Heart right ventricle (tissue), 16 donors: ENCODE measurements at places on chromosomes 12 and 14. TPM values are rescaled to one million over a fixed set of nuclear protein-coding genes. Genes with fewer than 3 reads are reported as not detected.
A peak's percentile ranks its signal among the peaks of the same experiment; 100 is the strongest.

DNA sequence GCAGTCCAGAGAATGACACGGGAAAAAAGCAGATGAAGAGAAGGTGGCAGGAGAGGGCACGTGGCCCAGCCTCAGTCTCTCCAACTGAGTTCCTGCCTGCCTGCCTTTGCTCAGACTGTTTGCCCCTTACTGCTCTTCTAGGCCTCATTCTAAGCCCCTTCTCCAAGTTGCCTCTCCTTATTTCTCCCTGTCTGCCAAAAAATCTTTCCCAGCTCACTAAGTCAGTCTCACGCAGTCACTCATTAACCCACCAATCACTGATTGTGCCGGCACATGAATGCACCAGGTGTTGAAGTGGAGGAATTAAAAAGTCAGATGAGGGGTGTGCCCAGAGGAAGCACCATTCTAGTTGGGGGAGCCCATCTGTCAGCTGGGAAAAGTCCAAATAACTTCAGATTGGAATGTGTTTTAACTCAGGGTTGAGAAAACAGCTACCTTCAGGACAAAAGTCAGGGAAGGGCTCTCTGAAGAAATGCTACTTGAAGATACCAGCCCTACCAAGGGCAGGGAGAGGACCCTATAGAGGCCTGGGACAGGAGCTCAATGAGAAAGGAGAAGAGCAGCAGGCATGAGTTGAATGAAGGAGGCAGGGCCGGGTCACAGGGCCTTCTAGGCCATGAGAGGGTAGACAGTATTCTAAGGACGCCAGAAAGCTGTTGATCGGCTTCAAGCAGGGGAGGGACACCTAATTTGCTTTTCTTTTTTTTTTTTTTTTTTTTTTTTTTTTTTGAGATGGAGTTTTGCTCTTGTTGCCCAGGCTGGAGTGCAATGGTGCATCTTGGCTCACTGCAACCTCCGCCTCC lies 40.9 kb downstream of the DAD1 start:
- H3K36me3 ChIP-seq = no peaks in the 10 kb centered on the region
- peaks cover 53% of the 10 kb centered on the region for H3K4me1 ChIP-seq
- no peak for DNase-seq

DNA sequence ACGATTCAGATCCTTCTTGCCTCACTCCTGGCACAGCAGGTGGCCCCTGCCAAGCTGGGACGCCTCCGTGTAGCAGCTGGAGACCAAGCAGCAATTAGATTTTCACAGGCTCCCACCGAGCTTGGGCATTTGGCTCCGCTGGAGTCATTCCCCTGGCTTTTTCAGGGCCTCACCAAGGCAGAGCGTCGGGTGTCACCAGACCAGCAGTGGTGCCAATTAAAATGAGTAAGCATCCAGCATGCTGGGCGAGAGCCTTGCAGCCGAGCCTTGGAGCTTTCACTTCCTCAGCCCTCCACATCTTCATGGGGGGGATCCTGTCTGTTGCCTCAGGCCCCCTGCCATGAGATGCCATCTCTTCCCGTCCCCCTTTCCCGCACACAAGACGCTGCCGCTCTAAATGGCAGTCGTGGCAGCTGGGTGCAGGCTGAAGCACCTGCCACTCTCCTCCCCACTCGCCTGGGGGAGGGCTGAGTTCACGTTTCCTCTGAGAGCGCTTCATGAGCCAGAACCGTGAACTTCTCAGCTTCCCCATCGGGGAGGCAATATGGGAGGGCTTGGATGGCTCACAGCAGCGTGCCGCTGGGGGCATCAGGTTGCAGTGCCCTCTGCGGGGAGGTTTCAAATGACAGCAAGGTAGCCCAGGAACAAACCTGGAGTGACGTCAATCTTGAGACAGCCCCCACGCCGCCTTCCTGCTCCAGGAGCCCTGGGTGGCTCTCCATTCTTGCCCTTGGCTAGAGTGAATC lies 11.7 kb downstream of the TPCN1 start:
- H3K36me3 ChIP-seq = no peaks in the 10 kb centered on the region
- H3K4me3 ChIP-seq = no peak overlapping the region
- peak; percentile 39 for DNase-seq
- peak overlapping the region; percentile 88 for H3K27ac ChIP-seq
- H3K4me1 ChIP-seq = peaks cover 97% of the 10 kb centered on the region

GRCh38 chr12:92301356-92301755 lies 155.7 kb upstream of the BTG1 start:
- no peak overlapping the region for H3K27ac ChIP-seq
- no peak overlapping the region for H3K4me3 ChIP-seq
- H3K36me3 ChIP-seq = no peaks in the 10 kb centered on the region
- DNase-seq = no peak

DNA sequence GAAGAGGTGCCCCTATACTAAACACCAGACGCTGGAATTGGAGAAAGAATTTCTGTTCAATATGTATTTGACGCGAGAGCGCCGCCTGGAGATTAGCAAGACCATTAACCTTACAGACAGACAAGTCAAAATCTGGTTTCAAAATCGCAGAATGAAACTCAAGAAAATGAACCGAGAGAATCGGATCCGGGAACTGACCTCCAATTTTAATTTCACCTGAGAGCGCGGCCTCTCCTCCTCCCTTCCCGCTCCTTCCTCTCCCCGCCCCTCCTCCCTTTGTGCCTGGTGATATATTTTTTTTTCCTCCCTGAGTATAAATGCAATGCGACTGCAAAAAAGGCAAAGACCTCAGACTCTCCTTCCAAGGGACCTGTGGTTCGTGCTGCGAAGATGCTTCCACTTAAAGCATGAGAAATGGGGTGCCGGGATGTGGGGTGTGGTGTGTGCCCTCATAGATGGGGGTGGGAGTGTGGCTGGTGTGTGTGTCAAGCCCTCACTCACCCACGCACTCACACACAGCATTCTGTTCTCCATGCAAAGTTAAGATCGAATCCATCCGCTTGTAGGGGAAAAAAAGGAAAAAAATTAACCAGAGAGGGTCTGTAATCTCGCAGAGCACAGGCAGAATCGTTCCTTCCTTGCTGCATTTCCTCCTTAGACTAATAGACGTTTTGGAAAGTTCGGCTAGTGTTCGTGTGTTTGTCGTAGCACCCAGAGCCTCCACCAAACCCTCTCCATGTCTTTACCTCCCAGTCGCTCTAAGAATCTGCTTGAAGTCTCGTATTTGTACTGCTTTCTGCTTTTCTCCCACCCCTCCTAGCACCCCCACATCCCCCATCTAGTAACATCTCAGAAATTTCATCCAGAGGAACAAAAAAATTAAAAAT lies 4.5 kb downstream of the HOXC10 start:
- no peak for DNase-seq
- H3K4me3 ChIP-seq = no peak overlapping the region
- H3K36me3 ChIP-seq = no peaks in the 10 kb centered on the region

DNA sequence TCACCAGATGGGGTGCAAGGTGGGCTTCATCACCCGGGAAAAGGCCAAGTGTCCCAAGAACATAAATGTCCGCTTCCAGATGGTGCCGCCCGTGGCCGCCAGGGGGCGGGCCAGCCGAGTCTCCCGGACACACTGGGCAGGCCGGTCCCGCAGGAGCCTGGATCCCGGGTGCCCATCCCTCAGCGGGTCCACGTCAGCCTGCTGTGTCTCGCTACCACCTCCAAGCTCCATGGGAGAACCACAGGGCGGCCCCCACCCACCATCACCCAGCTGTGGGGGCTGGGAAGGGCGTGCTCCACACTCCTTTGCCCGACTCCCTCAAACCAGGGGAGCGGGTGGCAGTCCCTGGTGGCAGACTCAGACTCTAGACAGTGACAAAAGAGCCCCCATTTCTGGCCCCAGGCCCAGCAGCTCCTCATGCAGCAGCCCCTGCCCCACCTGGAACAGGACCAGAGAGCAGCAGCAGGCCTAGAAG lies 22.0 kb upstream of the NUDT14 start:
- no peaks in the 10 kb centered on the region for H3K36me3 ChIP-seq
- peak; percentile 72 for DNase-seq
- H3K4me3 ChIP-seq = no peak overlapping the region

GRCh38 chr12:116161588-116161987 lies 115.9 kb downstream of the MED13L start:
- no peak overlapping the region for H3K27ac ChIP-seq
- no peak for DNase-seq
- no peaks in the 10 kb centered on the region for H3K27me3 ChIP-seq
- no peak overlapping the region for H3K4me3 ChIP-seq

GRCh38 chr12:119749666-119750065 lies 81.7 kb downstream of the PRKAB1 start:
- DNase-seq = no peak
- no peak overlapping the region for H3K27ac ChIP-seq
- peaks cover 6% of the 10 kb centered on the region for H3K4me1 ChIP-seq
- H3K27me3 ChIP-seq = no peaks in the 10 kb centered on the region
- no peaks in the 10 kb centered on the region for H3K36me3 ChIP-seq

- H3K4me3 ChIP-seq = no peak overlapping the region
- DNase-seq = no peak
- H3K27me3 ChIP-seq = peaks cover 26% of the 10 kb centered on the region
- H3K27ac ChIP-seq = no peak overlapping the region
- H3K4me1 ChIP-seq = peaks cover 5% of the 10 kb centered on the region
Measured at GRCh38 chr12:107510211-107510610, 175.4 kb upstream of the PWP1 start.

DNA sequence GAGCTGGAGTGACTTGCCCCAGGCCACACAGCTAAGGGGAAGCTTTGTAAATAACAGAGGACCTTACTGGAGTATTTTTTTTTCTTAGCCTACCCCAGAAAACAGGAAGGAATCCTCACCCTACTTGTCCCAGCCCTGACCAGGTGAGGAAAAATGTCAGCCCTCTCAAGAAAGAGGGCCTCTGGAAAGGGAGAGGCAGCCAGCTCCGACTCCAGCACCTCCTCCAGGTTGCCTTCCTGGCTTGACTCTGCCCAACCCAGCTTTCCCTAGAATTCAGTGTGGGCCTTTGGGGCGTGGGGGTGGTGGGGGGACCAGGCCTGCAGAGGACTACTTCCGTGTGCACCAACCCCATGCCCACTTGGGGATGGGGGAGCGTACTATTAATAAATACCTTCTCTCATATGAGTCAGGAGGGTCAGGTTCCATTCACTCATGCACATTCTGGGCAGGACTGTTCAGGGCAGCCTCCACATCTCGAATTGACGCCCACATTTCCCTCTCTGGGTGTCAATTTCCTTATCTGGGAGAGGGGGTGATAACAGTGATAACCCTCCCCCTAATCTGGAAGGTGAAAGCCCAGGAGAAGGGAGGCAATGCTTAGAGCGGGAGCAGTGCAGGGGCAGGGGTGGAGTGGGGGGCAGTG lies 5.2 kb downstream of the RHOF start:
- no peak overlapping the region for H3K4me3 ChIP-seq
- no peaks in the 10 kb centered on the region for H3K36me3 ChIP-seq
- no peak for DNase-seq

GRCh38 chr12:126492181-126492580 lies 1426.9 kb downstream of the AACS start:
- H3K36me3 ChIP-seq = no peaks in the 10 kb centered on the region
- no peaks in the 10 kb centered on the region for H3K4me1 ChIP-seq
- no peak overlapping the region for H3K27ac ChIP-seq
- no peak for DNase-seq
- no peak overlapping the region for H3K4me3 ChIP-seq

- H3K27ac ChIP-seq = peak overlapping the region; percentile 59
- H3K4me1 ChIP-seq = peaks cover 10% of the 10 kb centered on the region
- H3K36me3 ChIP-seq = no peaks in the 10 kb centered on the region
- DNase-seq = peak; percentile 71
- H3K27me3 ChIP-seq = peaks cover 27% of the 10 kb centered on the region
- peak overlapping the region; percentile 33 for H3K4me3 ChIP-seq
Measured at GRCh38 chr14:105075379-105076295, 10.4 kb upstream of the GPR132 start.

GRCh38 chr14:80940146-80940545 lies 1.4 kb downstream of the CEP128 start:
- no peaks in the 10 kb centered on the region for H3K36me3 ChIP-seq
- H3K4me1 ChIP-seq = peaks cover 4% of the 10 kb centered on the region
- H3K27ac ChIP-seq = no peak overlapping the region
- no peak for DNase-seq
- H3K4me3 ChIP-seq = no peak overlapping the region

- H3K27me3 ChIP-seq = peaks cover 15% of the 10 kb centered on the region
- no peaks in the 10 kb centered on the region for H3K36me3 ChIP-seq
- no peaks in the 10 kb centered on the region for H3K4me1 ChIP-seq
- no peak overlapping the region for H3K4me3 ChIP-seq
- DNase-seq = no peak
- H3K27ac ChIP-seq = no peak overlapping the region
Measured at GRCh38 chr14:97120611-97121031, 323.4 kb downstream of the VRK1 start.

DNA sequence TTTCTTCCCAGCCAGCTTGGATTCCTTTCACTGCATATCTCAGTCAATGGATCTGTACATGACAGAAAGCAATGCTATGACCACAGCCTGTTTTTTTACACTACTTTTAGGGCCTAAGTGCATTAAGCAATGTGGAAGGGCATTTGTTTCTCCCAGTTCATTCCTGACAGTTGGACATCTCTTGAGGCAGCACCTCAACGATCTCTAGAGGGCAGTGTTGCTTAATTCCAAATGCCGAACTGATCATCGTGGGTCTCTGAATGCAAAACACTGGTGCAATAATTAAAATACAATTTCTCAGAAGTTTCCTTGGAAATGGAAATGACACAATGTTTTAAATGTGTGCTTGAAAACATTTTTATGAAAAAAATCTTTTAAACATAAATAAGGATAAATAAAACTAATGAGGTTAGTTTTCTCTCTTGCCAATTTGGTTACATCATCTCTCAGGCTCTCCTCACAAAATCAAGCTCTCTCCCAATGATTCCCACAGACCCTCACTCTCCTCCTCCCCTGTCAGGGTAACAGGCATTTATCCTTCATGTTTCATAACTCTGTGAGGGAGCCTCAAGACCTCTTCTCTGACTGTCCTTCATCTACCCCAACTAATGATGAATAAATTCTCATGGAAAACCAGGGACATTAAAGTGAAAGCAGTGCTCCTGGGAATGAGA lies 192.4 kb upstream of the SLC16A7 start:
- H3K27ac ChIP-seq = no peak overlapping the region
- peak overlapping the region; percentile 22 for H3K4me3 ChIP-seq
- no peaks in the 10 kb centered on the region for H3K36me3 ChIP-seq
- H3K4me1 ChIP-seq = no peaks in the 10 kb centered on the region

DNA sequence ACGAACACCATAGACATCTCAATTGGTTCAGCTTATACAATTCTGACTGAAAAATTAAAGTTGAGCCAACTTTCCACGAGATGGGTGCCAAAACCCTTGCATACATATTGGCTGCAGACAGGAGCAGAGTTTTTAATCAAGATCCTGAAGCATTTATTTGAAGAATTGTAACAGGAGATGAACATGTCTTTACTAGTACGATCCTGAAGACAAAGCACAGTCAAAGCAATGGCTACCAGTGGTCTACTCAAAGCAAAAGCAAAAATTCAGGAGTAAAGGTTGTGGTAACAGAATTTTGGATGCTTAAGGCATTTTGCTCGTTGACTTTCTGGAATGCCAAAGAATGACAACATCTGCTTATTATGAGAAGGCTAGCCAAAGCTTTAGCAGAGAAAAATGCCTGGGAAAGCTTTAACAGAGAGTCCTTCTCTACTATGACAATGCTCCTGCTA lies 20.7 kb downstream of the ZDHHC17 start:
- H3K27me3 ChIP-seq = no peaks in the 10 kb centered on the region
- peaks cover 32% of the 10 kb centered on the region for H3K4me1 ChIP-seq
- no peaks in the 10 kb centered on the region for H3K36me3 ChIP-seq
- H3K4me3 ChIP-seq = no peak overlapping the region

TCL1A gene
- not detected for total RNA-seq

ASCL1 gene
- not detected for total RNA-seq

NUAK1 gene
- 47.3 TPM for total RNA-seq

SDS gene
- not detected for total RNA-seq

AQP2 gene
- total RNA-seq = not detected

SDR9C7 gene
- not detected for total RNA-seq

DIO3 gene
- not detected for total RNA-seq

CMA1 gene
- 1.4 TPM for total RNA-seq

AKAP6 gene
- 300 TPM for total RNA-seq
